ENCODE measurements at places on chromosomes 16 and 17. TPM values are rescaled to one million over a fixed set of nuclear protein-coding genes. Genes with fewer than 3 reads are reported as not detected.

- H3K36me3 ChIP-seq, result no peaks in the 10 kb centered on the region
- H3K4me3 ChIP-seq, result no peak overlapping the region
- peaks cover 3% of the 10 kb centered on the region for H3K4me1 ChIP-seq
- DNase-seq, result no peak
Measured at GRCh38 chr17:75754378-75755204, 10.4 kb downstream of the GALK1 start.

GRCh38 chr16:64180136-64180900, 941.5 kb downstream of the CDH11 start:
- no peaks in the 10 kb centered on the region for H3K4me1 ChIP-seq
- H3K36me3 ChIP-seq, result peaks cover 3% of the 10 kb centered on the region
- H3K4me3 ChIP-seq, result no peak overlapping the region
- H3K27me3 ChIP-seq, result no peaks in the 10 kb centered on the region
- no peak overlapping the region for H3K27ac ChIP-seq

- H3K36me3 ChIP-seq, result no peaks in the 10 kb centered on the region
- H3K4me3 ChIP-seq, result no peak overlapping the region
- peak; percentile 88 for DNase-seq
- H3K27ac ChIP-seq, result no peak overlapping the region
Measured at GRCh38 chr17:74457146-74457819, 9.2 kb upstream of the CD300A start.

DNA sequence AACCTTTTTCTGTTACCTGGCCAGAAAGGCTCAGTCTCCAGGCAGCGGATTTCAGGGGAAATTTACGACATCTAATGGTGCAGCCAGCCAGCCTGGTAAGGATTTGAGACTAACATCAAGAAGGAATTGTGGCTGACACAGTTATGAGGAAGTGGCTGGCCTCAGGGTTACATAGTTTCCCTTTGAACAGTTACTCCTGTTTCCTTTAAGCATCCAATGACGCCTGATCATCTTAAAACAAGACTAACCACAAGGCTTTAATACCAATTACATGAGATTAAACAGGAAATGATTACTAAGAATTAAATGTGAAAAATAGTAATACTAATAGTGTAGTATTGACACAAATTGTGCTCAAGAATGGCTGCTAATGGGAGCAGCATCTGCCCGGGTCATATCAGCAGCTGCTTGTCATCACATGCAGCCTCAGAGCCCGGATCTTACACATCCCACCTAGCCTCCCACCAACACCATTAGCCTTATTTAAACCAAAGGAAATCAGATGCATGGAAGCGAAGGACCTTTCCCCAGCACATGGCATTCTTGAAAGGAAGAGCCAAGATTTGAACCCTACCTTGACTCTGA, 431.8 kb downstream of the PMP22 start:
- no peak for DNase-seq
- H3K27ac ChIP-seq, result no peak overlapping the region
- H3K4me1 ChIP-seq, result no peaks in the 10 kb centered on the region
- H3K4me3 ChIP-seq, result no peak overlapping the region
- H3K27me3 ChIP-seq, result no peaks in the 10 kb centered on the region

DNA sequence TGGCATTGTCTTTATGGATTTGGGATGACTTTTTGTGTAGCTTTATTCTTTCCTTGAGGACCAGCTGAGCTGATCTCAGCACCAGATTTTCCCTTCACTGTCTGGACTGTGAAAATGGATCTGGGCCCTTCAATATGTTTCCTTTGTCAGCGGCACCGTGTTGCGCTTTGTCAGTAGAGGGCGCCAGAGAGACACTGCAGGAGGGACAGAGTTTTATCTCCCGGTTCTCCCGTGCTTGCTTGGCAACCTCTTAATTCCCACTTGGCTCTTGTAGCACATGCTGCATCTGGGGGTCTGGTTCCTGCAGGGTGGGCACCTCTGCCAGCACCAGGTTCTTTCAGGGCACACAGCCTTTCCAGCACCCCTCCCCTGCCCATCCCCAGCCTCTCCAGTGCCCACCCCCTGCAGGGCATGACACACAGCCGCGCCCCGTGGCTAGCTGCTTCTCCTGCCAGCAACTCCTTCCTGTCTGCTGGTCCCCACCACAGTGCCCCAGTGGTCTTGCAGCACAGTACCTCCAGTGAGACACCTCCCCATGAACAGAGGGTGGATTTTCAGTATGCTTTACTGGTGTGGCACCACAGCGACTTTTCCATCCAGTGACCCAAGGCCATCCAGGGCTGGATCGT, 19.6 kb downstream of the OR1D5 start:
- no peak overlapping the region for H3K4me3 ChIP-seq
- H3K4me1 ChIP-seq, result no peaks in the 10 kb centered on the region
- H3K27ac ChIP-seq, result no peak overlapping the region

- no peaks in the 10 kb centered on the region for H3K4me1 ChIP-seq
- no peak overlapping the region for H3K27ac ChIP-seq
- no peak overlapping the region for H3K4me3 ChIP-seq
- no peak for DNase-seq
- H3K27me3 ChIP-seq, result no peaks in the 10 kb centered on the region
Measured at GRCh38 chr17:79478051-79478461, 132.8 kb downstream of the RBFOX3 start.

DNA sequence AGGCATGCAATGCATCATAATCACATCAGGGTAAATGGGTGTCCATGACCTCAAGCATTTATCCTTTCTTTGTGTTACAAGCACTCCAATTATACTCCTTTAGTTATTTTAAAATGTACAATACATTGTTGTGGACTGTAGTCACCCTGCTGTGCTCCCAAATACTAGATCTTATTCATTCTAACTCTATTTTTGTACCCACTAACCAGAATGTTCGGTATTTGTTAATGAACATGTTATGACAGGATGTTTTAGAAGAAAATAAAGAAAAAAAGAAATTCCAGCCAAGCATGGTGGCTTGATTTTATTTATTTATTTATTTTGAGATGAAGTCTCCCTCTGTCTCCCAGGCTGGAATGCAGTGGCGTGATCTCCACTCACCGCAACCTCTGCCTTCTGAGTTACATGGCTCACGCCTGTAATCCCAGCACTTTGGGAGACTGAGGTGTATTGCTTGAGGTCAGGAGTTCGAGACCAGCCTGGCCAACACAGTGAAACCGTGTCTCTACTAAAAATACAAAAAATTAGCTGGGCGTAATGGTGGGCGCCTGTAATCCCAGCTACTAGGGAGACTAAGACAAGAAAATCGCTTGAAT, 1.8 kb upstream of the NDE1 start:
- no peak overlapping the region for H3K4me3 ChIP-seq
- no peaks in the 10 kb centered on the region for H3K36me3 ChIP-seq
- peaks cover 4% of the 10 kb centered on the region for H3K4me1 ChIP-seq
- DNase-seq, result no peak
- no peak overlapping the region for H3K27ac ChIP-seq

DNA sequence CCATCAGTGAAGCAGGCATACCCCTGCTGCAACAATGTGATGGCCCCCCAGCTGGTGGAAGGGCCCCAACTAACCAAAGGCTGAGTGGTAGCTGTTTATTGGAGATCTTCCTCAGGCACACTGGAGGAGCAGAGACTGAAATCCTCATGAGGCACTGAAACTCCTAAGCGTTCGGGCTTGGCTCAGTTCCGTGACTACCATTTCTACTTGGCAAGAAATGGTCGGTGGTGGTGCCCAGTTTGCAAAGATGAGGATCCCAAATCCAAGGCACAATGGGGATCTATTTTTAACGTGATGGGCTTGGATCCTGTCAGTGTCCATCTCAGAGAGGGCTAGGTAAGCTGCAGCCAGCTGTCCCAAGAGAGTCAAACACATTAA, 82.8 kb downstream of the TNFRSF13B start:
- no peak overlapping the region for H3K27ac ChIP-seq
- H3K27me3 ChIP-seq, result no peaks in the 10 kb centered on the region
- no peak overlapping the region for H3K4me3 ChIP-seq
- DNase-seq, result no peak

DNA sequence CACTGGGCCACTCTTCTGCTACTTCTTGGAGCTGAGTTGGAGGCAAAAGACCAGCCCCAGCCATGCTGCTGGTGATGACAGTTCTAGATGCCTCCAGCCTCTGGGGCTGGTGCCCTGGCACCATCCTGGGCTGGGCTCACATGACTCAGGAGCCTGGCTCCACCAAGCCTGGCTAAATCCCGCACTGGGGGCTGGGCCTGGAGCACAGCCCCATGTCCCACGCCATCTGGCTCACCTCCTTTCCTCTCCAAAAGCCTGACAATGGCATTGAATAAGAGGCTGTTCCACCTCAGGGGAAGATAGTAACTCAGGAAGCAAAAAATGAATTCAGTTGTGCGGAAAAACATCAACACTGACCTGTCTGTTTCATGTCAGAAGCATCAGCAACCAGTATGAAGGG, 45.1 kb upstream of the MTSS2 start:
- H3K27ac ChIP-seq, result no peak overlapping the region
- no peak overlapping the region for H3K4me3 ChIP-seq
- no peaks in the 10 kb centered on the region for H3K4me1 ChIP-seq
- peaks cover 6% of the 10 kb centered on the region for H3K36me3 ChIP-seq
- no peak for DNase-seq

DNA sequence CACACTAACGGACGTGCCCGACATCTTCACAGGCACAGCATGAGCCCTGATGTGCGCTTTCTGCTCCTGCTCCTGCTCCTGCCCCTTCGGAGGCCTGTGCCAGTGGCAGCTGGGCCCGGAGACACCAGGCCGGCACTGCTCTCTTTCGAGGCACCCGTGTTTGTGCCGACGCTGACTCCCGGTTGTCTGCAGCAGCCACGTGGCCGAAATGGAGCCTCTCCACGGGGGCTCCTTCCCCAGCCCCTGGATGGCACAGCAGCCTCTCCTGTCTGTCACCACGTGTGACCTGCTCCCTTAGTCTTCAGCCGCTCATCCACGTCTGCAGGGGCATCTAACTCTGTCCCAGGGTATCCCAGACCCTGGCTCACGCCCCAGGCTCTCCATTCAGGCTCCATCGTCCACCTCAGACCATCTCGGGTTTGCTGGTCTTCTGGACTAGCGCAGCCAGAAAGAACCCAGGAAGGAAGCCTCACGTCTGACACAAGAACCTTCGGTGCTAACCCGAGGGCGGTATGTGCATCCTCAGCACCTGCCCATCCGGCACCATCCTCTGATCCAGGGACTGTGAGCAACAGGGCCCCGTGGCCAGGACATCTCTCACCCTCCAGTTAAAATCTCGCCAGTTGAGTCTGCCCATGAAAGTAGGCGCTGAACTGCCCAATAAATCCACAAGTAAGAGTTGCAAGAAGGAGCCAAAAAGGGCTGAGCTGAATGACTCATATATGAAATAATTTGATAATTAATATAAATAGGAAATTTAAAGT, 4.2 kb upstream of the RPH3AL start:
- H3K4me3 ChIP-seq, result no peak overlapping the region
- DNase-seq, result no peak
- H3K36me3 ChIP-seq, result no peaks in the 10 kb centered on the region
- no peaks in the 10 kb centered on the region for H3K27me3 ChIP-seq

- DNase-seq, result no peak
- H3K4me1 ChIP-seq, result peaks cover 9% of the 10 kb centered on the region
- H3K4me3 ChIP-seq, result no peak overlapping the region
- H3K36me3 ChIP-seq, result no peaks in the 10 kb centered on the region
- H3K27me3 ChIP-seq, result no peaks in the 10 kb centered on the region
- H3K27ac ChIP-seq, result 0 out of 2 replicates have a peak overlapping the region, but pooled peaks have one; percentile 3
Measured at GRCh38 chr17:80782536-80783427, 208.9 kb upstream of the CHMP6 start.

- H3K27ac ChIP-seq, result no peak overlapping the region
- no peak overlapping the region for H3K4me3 ChIP-seq
- no peaks in the 10 kb centered on the region for H3K4me1 ChIP-seq
- no peaks in the 10 kb centered on the region for H3K27me3 ChIP-seq
- DNase-seq, result no peak
- no peaks in the 10 kb centered on the region for H3K36me3 ChIP-seq
Measured at GRCh38 chr16:77171745-77172635, 19.0 kb upstream of the MON1B start.

- H3K27ac ChIP-seq, result no peak overlapping the region
- no peak overlapping the region for H3K4me3 ChIP-seq
- no peaks in the 10 kb centered on the region for H3K36me3 ChIP-seq
- DNase-seq, result peak; percentile 58
- no peaks in the 10 kb centered on the region for H3K27me3 ChIP-seq
Measured at GRCh38 chr17:50207792-50208567, 6.5 kb upstream of the COL1A1 start.

KRTAP9-2 gene
- not detected for total RNA-seq

PERCC1 gene
- total RNA-seq, result not detected

RRAD gene
- not detected for total RNA-seq

SPATA22 gene
- total RNA-seq, result not detected

OTOA gene
- total RNA-seq, result 0.32 TPM

AKTIP gene
- total RNA-seq, result 16.5 TPM

All from H1 (cell line).